ENCODE measurements at places on chromosomes 16 and 17.
A peak's percentile ranks its signal among the peaks of the same experiment; 100 is the strongest.

DNA sequence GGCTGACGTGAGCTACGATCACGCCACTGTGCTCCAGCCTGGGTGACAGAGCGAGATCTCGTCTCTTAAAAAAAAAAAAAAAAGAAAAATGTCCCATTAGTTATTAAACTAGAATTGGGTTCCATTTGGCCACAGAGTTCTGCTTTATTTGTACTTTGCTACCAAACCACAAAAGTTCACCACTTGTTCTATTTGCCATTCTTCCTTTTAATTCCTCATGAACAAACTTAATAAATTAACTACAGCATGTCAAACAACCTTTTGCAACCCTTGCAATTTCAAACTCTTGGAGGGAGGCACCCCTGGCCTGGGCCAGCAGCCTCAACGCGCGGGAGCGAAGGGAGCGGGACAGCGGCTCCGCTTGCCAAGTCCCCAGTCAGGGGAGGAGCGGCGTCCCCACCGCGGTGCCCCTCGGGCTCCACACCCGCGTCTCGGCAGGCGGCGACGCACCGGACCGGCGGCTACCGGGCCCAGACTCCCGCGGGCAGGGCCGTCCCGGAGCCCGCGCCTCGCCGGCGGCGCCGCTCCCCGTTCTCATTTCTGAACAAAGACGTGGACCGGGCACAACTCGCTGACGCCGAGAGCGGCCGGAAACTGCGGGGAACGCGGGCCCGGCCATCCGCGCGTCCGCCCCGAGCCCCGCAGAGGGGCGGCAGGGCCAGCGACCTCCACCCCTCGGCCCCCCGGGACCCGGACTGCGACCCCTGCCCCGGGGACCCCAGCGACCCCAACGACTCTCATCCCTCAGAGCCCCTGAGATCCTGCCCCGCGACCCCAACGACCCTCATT is 775 bp downstream of the CYTH1 start:
- DNase-seq: peak; percentile 50

- DNase-seq: no peak
Measured at GRCh38 chr17:40023590-40024292, 8.5 kb downstream of the CSF3 start.

- no peak for DNase-seq
Measured at GRCh38 chr16:48188449-48189102, 32.8 kb upstream of the ABCC12 start.

DNA sequence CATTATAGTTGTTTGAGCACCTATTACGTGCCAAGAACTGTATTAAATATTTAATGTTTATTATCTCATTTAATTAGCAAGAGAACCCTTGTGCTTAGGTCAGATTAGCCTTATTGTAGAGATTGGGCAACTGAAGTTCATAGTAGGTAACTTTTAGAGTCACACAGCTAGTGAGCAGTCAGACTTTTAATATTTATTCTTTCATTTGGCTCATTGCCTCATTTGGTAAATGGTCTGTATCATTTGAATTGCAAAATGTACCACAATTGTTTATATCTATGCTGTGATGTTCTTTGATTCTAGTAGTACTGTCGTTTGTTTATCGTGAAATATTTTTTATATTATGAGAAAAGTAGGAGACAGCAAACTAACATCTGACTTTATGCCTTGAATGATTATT is 7.6 kb downstream of the CLTC start:
- no peak for DNase-seq

DNA sequence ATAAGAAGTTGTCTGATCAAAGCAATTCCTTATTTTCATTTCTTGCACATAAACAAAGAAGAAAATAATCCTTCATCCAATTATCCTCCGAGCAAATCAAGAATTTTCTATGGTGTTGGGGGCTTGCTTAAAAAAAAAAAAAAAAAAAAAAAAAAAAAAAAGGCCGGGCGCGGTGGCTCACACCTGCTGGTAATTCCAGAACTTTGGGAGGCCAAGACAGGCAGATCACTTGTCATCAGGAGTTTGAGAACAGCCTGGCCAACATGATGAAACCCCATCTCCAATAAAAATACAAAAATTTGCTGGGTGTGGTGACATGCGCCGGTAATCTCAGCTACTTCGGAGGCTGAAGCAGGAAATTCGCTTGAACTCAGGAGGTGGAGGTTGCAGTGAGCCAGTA is 19.3 kb downstream of the CNP start:
- DNase-seq: no peak
